ENCODE measurements at places on chromosomes 7 and 10.
A peak's percentile ranks its signal among the peaks of the same experiment; 100 is the strongest.

DNA sequence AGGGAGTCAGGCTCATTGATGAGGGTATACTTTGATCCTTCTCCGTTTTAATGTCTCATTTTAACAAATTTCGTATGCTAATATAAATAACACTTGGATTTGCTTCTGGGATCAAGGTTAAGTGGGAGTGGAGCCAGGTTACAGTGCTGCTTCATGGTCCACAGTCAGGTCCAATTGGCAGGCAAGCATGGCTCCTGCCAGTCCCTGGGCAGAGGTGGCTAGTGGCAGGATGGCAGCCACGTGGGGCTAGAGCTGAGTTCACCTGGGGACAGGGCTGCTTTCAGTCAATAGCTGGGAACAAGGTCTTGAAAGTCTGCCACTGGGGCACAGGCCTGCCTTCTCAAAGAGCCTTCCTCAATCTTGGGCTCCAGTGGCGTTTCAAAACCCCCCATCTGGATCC, 16.0 kb upstream of the VWA2 start:
- DNase-seq: no peak

GRCh38 chr7:1937252-1937605, 267.2 kb downstream of the ELFN1 start:
- DNase-seq: no peak

DNA sequence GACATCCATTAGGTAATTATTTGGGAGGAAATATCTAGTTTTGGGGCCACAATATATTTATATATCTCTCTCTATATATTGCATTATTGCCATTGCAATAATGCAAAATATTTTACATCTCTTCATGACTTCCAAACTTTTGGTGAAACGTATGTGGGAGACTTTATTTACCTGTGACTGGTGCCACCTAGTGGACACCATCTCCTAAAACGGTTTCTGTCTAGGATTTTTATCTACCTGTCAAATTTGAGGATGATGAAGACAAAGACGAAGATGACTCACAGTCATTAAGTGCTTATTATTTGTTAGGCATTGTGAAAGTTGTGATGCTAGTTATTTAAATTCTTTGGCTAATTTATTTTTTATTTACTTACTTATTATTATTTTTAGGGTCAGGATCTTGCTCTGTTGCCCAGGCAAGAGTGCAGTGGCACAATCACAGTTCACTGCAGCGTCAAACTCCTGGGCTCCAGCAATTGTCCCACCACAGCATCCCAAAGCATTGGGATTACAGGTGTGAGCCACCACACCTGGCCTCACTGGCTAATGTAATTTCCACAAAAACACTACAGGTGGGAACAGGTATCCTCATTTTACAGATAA, 18.7 kb upstream of the CBLL1 start:
- DNase-seq: peak; percentile 33

- no peak for DNase-seq
Observed at GRCh38 chr10:70131560-70131937, 1.1 kb downstream of the AIFM2 start.

DNA sequence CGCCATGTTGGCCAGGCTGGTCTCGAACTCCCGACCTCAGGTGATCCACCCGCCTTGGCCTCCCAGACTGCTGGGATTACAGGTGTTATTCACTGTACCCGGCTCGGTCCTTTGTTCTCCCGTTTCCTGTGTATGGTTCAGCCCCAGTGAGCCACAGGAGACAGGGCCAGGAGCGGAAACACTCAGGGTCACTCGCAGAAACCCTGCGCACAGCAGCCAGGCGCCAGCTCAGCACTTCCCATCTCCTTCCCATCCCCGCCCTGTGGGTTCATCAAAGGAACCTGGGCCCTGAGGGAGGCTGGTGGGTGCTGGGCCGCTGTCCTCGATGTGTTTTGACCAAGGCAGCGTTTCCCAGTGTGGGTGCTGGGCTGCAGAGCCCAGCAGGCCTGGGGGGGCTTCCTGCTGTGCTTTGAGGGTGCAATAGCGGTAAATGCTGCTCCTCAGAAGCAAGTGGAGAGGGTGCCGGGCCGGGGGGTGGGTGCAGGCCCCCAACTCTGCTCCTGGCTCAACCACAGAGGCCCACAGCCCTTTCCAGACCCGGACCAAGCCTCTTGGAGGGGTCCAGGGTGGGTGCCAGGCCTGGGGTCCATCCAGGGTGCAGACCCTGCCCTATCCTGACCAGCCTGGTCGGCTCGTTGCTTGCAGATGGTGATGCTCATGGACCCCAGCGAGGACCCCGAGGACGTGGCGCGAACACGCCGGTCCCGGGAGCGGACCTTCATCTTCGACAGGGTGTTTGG, 15.3 kb upstream of the CHST12 start:
- no peak for DNase-seq

DNA sequence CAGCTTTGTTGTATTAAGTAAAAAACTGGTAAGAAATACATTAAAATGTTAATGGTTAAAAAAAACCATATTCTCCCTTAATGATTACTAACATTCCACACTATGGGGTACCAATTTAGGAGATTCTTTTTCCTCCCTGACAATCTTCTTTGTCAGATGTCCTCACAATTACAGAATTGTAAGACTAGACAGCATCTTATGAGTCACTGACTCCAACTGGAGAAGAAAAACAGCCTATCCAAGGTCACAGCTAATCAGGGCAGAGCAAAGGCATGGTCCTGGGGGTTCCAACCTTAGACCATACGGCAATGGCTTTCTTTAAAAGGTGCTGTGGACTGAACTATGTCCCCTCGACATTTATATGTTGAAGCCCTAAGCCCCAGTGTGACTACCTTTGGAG, 127.6 kb downstream of the DLG5 start:
- no peak for DNase-seq

GRCh38 chr10:70317272-70317942, 33.6 kb upstream of the NPFFR1 start:
- no peak for DNase-seq

Data from T-cell (primary cell).